ENCODE measurements at places on chromosomes 2 and 18. TPM values are rescaled to one million over a fixed set of nuclear protein-coding genes. Genes with fewer than 3 reads are reported as not detected.

DNA sequence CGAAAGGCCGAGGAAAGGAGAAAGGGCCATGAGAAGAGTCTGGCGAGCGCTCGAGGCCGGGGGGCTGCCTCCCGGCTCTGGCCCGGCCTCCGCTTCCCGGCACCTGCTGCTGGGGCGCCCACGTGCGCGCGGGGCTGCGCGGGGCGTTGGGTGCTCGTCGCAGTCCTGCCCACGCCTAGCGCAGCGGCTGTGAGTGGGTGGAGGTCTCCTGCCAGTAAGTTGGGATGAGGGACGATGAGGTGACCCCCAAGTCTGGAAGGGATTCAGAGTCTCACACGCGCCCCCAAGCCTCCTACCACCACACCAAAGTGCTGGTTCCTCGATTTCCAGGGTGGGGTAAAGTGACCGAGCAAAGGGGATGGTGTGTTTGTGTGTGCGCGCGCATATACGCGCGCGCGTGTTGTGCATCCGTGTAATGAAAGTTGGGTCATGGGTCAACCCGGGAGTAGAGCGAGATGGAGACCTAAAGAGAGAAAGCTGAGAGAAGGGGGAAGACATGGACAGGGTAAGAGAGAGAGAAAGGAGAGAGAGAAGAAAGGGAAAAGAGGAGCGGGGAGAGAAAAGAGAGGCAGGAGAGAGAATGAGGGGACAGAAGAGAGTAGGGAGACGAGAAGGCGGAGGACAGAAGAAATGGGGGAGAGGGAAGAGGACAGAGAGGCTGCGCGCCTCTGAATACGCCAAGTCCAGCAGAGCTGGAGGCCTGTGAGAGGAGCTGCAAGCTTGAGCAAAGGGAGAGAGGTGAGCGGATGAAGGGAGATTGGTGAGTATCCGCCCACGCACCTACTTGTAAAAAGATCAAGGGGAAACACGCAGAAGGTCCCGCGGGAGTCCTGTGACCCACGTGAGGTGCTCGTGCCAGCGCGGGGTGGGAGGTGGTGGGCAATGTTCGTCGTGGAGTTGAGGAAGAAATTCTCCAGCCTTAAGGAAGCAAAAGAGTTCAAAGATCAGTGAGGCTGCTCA lies 1.7 kb upstream of the NETO1 start:
- peak overlapping the region; percentile 52 for H3K4me3 ChIP-seq
- H3K4me1 ChIP-seq: peaks cover 26% of the 10 kb centered on the region
- H3K27me3 ChIP-seq: peaks cover 50% of the 10 kb centered on the region
- no peak overlapping the region for H3K27ac ChIP-seq

DNA sequence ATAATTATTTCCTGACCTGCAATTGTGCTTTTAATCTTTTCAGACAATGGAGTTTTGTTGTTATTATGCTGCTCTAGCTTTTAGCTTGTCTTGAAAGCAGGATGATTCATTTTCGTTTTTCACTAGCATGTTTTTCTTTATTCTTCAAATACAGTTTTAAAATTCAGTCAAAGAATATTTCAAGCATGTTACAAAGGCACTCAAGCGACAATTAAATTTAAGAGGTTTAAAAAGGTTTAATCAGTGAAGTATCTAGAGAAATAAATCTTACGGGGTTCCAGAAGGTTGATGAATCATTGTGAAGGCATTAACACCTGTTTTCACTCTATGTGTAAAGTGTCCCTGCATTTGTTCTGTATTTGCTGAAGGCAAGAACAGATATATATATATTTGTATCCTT lies 390.7 kb upstream of the TMEFF2 start:
- no peak overlapping the region for H3K4me3 ChIP-seq
- no peaks in the 10 kb centered on the region for H3K36me3 ChIP-seq
- H3K27ac ChIP-seq: no peak overlapping the region
- DNase-seq: no peak

DNA sequence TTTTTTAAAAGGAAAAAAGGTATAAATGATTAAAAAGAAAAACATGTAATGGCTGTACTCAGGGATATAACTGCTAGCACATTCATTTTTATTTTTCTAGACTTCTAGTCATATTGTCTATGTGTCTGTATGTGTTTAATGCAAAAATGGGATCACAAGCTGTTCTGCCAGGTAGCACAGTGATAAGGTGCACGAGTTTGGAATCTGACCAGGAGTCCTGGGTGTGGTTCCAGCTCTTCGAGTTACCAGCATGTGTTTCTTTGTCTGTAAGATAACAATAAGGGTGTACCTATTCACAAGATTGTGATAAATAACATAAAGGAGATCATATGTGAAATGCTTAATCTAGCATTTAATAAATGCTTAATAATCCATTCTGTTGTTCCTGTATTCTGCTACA lies 145.3 kb downstream of the PKP4 start:
- H3K4me1 ChIP-seq: peaks cover 26% of the 10 kb centered on the region
- no peaks in the 10 kb centered on the region for H3K36me3 ChIP-seq
- no peak overlapping the region for H3K4me3 ChIP-seq
- no peak overlapping the region for H3K27ac ChIP-seq
- H3K27me3 ChIP-seq: no peaks in the 10 kb centered on the region

DNA sequence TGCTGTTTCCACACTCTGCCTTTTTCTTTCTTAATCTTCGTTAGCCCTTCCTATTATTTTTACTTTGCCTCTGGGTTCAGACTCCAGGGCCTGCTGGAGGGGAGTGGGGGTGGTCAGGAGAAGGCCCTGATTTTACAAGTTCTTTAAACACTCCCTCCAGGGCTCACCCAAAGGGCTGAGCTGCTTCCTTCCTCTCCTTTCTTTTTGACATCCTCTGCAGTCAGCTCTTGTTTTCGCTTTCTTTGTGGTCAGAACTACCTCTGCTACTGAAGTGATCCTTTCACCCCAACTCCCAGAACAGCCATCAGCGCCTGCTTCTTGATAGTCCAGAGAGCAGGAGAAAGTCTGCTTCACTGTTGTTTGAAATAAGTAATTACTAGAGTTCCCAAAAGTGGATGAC lies 925.7 kb downstream of the EPHA4 start:
- DNase-seq: no peak
- H3K4me3 ChIP-seq: no peak overlapping the region
- H3K27ac ChIP-seq: no peak overlapping the region
- no peaks in the 10 kb centered on the region for H3K4me1 ChIP-seq
- no peaks in the 10 kb centered on the region for H3K36me3 ChIP-seq

DNA sequence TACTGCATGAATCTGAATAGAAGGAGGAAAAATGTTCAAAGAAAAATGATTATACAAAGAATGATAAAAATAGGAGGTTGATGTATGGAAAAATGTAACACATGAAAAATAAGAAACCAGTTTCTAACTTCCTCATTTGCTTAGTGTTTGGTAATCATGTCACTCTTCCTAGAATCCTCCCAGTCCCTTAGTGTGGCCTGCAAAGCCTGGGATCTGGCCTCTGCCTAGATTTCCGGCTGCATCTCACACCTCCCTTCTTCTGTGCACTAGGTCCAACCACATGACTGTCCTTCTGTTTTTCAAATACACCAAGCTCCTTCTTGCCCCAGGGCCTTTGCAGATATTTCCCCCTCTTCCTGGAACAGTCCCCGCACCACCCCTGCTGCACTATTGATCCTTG lies 76.8 kb upstream of the RBMS1 start:
- H3K4me1 ChIP-seq: no peaks in the 10 kb centered on the region
- H3K27me3 ChIP-seq: no peaks in the 10 kb centered on the region
- H3K36me3 ChIP-seq: no peaks in the 10 kb centered on the region
- H3K27ac ChIP-seq: no peak overlapping the region
- DNase-seq: no peak
- H3K4me3 ChIP-seq: no peak overlapping the region

- H3K27me3 ChIP-seq: no peaks in the 10 kb centered on the region
- peak overlapping the region; percentile 13 for H3K27ac ChIP-seq
- peaks cover 42% of the 10 kb centered on the region for H3K4me1 ChIP-seq
- no peak for DNase-seq
Observed at GRCh38 chr2:30150786-30151185, 4.0 kb downstream of the YPEL5 start.

HS1BP3 gene
- 95.6 TPM for total RNA-seq

DNA sequence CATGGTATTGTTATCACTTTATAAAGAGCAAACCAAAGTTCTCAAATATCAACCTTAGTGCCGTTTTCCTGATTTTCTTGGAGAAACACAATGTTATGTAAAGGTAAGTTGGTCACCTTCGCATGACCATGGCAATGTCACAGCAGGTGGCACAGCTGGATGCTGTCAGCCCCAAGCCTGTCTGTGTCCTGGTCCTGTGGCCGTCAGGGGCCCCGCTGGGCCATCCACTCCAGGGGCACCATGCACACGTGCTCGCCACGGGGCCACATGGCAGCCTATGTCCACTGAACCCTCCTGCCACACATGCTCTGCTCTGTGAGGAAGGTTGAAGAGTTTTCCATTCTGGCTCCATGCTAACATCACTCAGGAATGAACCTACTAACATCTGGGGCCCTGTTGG lies 85.9 kb downstream of the EIPR1 start:
- no peaks in the 10 kb centered on the region for H3K36me3 ChIP-seq
- H3K27ac ChIP-seq: no peak overlapping the region
- no peaks in the 10 kb centered on the region for H3K27me3 ChIP-seq
- no peaks in the 10 kb centered on the region for H3K4me1 ChIP-seq
- no peak for DNase-seq
- H3K4me3 ChIP-seq: no peak overlapping the region

MRPL33 gene
- total RNA-seq: 349 TPM

- no peak overlapping the region for H3K4me3 ChIP-seq
- no peak overlapping the region for H3K27ac ChIP-seq
- no peak for DNase-seq
- no peaks in the 10 kb centered on the region for H3K4me1 ChIP-seq
Observed at GRCh38 chr2:179410552-179411356, 146.1 kb upstream of the SESTD1 start.

GRCh38 chr2:63192169-63192888 lies 141.7 kb downstream of the OTX1 start:
- no peak overlapping the region for H3K27ac ChIP-seq
- DNase-seq: no peak
- no peaks in the 10 kb centered on the region for H3K4me1 ChIP-seq
- H3K36me3 ChIP-seq: no peaks in the 10 kb centered on the region

DNA sequence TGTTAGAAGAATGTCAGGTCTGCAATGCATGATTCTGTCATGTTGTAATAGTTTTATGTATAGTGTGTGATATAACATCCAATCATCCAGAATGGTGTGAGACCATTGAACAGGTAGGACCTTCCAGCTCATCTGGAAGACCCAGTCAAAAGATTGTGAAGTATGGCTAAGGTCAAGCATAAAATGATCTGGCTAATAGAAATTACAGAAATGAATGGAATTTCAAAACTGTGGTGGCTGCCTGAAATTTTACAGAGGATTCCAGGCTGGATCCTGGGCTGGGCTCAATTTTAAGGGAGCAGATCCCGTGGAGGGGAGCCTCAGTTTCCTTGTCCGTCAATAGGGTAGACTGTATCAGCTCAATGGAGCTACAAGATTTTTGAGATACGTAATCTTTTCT lies 39.1 kb downstream of the ACKR3 start:
- H3K4me3 ChIP-seq: no peak overlapping the region
- H3K4me1 ChIP-seq: no peaks in the 10 kb centered on the region
- no peak overlapping the region for H3K27ac ChIP-seq
- no peaks in the 10 kb centered on the region for H3K36me3 ChIP-seq
- DNase-seq: no peak

GRCh38 chr18:50218432-50219197 lies 23.7 kb upstream of the MYO5B start:
- no peaks in the 10 kb centered on the region for H3K27me3 ChIP-seq
- H3K4me3 ChIP-seq: no peak overlapping the region
- no peak for DNase-seq

DNA sequence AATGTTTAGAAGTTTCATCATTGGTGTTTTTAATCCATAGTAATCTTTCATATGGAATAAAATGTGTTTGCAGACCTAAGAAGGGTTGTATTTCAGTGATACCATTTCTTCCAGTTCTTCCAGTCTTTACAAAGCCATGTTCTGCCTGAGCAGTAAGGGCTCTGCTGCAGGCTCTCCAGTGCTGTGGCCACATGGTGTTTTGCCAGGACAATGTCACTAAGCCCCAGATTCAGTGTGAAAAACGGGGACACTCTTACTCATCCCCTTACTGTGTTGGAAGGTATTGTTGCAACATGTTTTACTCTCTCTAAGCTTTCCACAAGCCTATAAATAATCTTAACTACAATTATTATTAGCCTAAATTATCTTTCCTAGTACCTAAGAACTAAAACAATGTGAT lies 481.4 kb upstream of the CDH7 start:
- H3K36me3 ChIP-seq: no peaks in the 10 kb centered on the region
- no peak overlapping the region for H3K4me3 ChIP-seq
- no peak for DNase-seq
- no peaks in the 10 kb centered on the region for H3K27me3 ChIP-seq
- no peak overlapping the region for H3K27ac ChIP-seq

CRYGD gene
- total RNA-seq: not detected

ARHGAP25 gene
- total RNA-seq: 9.3 TPM

- no peaks in the 10 kb centered on the region for H3K36me3 ChIP-seq
- no peak overlapping the region for H3K27ac ChIP-seq
- no peak overlapping the region for H3K4me3 ChIP-seq
- no peaks in the 10 kb centered on the region for H3K27me3 ChIP-seq
Observed at GRCh38 chr2:55511508-55512124, 7.9 kb upstream of the CFAP36 start.

DNA sequence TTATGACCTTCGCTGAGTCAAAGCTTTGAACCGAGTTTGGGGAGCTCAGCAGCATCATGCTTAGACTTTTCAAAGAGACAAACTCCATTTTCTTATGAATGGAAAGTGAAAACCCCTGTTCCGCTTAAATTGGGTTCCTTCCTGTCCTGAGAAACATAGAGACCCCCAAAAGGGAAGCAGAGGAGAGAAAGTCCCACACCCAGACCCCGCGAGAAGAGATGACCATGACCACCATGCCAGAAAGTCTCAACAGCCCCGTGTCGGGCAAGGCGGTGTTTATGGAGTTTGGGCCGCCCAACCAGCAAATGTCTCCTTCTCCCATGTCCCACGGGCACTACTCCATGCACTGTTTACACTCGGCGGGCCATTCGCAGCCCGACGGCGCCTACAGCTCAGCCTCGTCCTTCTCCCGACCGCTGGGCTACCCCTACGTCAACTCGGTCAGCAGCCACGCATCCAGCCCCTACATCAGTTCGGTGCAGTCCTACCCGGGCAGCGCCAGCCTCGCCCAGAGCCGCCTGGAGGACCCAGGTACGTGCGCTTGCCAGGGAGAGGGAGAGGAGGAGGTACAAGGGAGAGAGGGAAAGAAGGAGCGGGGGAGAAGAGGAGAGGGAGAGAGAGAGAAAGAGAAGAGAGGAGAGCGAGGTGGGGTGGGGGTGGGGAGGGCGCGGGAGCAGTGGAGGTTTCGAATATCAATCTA lies at the start of gene DLX1:
DLX1 (plus strand) TSS at position 48 of the 700 bp plus-strand sequence; CDS start at position 219, 171 bp downstream.
- peaks cover 100% of the 10 kb centered on the region for H3K27me3 ChIP-seq
- no peaks in the 10 kb centered on the region for H3K36me3 ChIP-seq
- H3K27ac ChIP-seq: no peak within 1 kb of the TSS
- DNase-seq: no peak
- peak within 1 kb of the TSS; percentile 47 for H3K4me3 ChIP-seq
- peaks cover 67% of the 10 kb centered on the region for H3K4me1 ChIP-seq

DNA sequence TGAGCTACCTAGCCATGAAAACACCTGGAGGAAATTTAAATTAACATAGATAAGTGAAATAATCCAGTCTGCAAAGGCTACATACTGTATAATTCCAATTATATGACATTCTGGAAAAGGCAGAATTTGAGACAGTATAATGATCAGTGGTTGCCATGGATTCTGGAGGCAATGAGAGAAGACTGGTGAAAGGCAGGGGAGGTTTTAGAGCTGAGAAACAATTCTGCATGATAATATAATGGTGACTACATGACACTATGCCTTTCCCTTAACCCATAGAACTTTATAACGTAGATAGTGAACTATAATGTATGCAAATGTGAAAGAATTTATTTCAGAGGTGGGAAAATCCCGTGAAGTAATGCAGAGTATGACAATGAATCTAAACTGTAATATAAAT lies 749.3 kb downstream of the TRIB2 start:
- H3K4me1 ChIP-seq: no peaks in the 10 kb centered on the region
- H3K27me3 ChIP-seq: no peaks in the 10 kb centered on the region
- DNase-seq: no peak
- H3K27ac ChIP-seq: no peak overlapping the region
- H3K4me3 ChIP-seq: no peak overlapping the region

KDSR gene
- 58.8 TPM for total RNA-seq

All from esophagus muscularis mucosa (tissue), 4 donors.